ENCODE measurements at places on chromosomes 1 and 21.

DNA sequence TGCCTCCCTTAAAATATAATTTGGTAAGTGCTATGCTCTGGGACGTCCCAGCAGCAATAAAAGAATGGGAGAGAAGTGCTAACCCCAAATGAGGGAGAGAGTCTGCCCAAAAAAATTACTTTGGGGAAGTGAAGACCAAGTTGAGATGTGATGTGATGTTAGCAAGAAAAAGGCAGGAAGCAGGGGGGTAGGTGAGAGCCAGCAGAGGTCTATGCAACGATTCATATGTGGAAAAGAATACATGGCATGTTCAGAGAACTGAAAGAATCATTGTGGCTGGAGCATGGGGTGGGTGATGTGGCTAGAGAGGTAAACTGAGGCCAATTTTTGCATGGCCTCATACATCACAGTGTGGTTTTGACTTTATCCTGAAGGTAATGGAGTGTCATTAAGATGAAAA is 5.6 kb upstream of the CTPS1 start:
- DNase-seq, result no peak

- no peak for DNase-seq
Measured at GRCh38 chr21:42199868-42200463, 19.0 kb upstream of the ABCG1 start.

DNA sequence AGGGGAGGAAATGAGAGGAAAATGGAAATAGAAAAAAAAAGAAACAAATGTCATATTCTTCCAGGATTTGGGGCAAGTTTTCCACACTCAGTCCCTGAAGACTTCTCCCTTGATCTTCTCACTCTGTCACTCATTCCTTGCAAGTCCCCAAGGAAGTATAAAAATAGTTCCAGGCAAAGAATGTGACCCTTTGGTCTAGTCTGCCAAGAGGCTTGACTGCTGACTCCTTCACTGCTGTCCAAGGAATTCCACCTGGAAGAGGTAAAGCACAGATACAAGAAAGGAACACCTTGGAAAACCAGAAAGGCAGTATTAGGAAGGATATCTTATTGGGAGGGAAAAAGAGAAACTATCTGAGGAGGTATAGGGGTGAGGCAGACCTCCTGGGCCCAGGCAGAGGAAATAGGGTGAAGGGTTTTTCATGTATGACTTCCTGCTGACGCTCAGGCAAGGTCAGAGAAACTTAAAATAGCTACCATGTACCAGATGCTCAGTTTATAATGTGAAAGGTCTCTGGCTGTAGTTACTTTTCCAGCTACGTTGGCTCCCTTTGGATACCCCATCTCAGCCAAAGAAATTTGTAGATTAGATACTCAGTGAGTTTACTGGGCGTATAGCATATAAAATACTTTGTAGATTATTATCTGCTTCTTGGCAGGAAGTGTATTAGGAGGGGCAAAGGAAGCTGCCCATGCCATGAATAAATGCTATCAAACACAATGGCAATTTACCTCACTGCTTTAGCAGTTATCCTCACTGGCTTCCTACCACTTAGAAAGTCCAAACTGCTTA is 2.0 kb upstream of the GJA5 start:
- no peak for DNase-seq

- DNase-seq, result no peak
Measured at GRCh38 chr1:8359617-8360481, 41.9 kb downstream of the SLC45A1 start.

DNA sequence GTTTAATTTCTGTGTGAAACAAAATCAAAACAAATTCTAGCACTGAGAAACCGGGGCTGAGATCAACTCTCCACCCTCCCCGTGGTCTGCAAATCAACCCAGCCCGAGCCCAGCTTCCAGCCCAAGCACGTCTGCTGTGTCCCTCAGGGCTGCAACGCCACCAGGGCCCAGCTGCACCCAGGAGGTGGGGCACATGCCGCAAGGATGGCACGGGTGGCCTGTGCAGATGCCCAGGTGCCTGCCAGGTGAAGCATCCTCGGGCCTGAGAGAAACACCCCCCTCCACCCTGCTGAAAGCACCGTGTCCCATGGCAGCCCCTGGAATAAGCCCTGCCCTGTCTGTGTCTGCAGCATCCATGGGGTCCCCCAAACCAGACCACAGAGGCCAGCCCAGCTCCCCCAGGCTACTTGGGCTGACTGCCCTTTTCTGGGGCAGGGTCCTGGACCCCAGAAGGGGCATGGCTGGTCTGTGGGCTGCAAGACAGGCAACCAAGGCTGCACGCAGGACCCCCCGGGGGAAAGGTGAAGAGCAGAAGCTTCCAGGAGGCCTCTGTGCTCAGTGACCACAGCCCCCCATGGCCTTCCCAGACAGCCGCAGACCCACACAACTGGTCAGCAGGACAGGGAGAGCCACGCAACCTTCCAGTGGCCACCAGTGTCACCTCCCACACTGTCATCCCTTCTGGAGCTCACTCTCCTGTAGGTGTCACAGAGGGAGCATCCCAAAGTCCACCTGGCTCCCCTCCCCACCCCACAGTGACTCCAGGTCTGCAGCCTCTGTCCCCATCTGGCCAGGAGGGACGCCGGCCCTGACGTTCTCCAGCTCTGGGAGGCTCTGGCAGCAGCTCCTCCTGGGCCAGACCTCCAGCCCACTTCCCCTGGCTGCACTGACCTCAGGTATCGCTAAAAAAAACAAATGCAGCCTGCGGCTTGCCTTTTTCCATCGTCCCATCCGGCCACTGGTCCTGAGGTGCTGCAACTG is 7.7 kb downstream of the WNT9A start:
- DNase-seq, result no peak

- no peak for DNase-seq
Measured at GRCh38 chr1:100793659-100794058, 74.1 kb downstream of the VCAM1 start.
